ENCODE measurements at places on chromosomes 3 and 15.

- no peak for DNase-seq
These were observed 50.8 kb upstream of the GADL1 start for GRCh38 chr3:30945291-30945690.

- DNase-seq, result no peak
These were observed 12.8 kb downstream of the LACTB start for GRCh38 chr15:63134245-63134985.

GRCh38 chr15:68795298-68795848 is 25.3 kb downstream of the ANP32A start:
- DNase-seq, result no peak

- no peak for DNase-seq
These were observed 103.7 kb downstream of the CADPS start for GRCh38 chr3:62771331-62772072.

GRCh38 chr3:132394320-132394719 is 23.0 kb upstream of the DNAJC13 start:
- no peak for DNase-seq

DNA sequence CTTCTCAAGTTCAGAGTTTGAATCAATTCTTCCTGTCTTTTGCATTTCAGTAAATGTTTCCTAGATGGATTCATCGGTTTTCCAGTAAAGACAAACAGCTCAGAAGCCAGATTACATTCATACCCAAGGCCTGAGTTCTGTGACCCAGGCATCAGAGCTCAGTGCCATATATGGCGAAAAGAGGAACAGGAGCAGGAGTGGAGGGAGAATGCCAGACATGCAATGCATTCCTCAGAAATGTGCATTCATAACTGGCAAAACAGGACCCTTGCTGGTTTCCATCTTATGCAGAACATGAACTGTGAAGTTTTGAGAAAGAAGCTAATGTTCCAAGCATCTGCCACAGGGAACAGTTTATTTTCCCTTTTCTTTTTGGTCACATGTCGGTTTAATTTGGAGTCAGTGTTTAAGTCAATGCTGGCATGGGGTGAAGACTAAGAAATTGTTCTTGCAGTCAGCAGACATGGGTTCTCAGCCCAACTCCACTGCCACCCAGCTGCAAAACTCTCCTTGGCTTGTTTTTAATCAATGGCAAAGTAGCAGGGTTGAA is 116.5 kb downstream of the LPP start:
- peak; percentile 92 for DNase-seq

DNA sequence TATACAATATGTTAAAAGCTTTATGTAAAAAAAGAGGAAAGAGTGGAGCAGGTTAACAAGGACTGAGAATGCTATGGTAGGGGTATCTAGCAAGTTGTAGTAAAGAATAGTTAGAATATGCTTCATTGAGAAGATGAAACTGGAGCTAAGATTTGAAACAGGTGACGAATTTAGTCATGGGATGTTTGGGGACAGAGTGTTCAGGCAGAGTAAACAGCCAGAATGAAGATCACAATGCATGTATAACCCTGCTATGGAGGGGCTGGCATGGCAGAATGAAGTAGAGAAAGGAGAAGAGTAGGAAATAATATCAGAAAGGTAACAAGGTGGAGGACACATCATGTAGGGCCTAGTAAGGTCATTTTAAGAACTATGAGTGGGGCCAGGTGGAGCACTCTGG is 72.0 kb downstream of the BTD start:
- DNase-seq, result no peak

DNA sequence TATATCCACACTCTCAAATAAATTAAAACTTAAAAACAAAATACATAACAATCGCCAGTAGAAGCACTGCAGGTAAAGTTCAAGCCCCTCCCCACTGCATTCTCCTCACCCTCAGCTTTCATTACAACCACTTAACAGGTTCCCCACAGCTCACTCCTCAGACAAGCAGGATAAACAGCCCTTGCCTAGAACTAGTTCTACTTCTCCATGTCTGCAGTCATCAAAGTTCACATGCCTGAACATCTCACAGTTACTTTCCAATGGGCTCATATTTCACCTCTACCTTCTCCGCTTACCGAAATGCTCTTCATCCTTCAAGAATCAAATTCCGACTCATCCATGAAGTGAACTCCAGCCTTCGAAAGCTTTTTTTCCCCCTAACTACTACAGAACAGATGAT is 4.1 kb downstream of the YEATS2 start:
- DNase-seq, result no peak

GRCh38 chr3:65246561-65246960 is 558.8 kb upstream of the ADAMTS9 start:
- DNase-seq, result no peak

GRCh38 chr3:129822679-129823078 is 70.8 kb downstream of the TMCC1 start:
- DNase-seq, result no peak

GRCh38 chr3:29333576-29333975 is 52.7 kb downstream of the RBMS3 start:
- no peak for DNase-seq

GRCh38 chr3:36911990-36912804 is 32.7 kb downstream of the TRANK1 start:
- DNase-seq, result no peak

- no peak for DNase-seq
These were observed 103.2 kb downstream of the CHL1 start for GRCh38 chr3:299590-300301.

DNA sequence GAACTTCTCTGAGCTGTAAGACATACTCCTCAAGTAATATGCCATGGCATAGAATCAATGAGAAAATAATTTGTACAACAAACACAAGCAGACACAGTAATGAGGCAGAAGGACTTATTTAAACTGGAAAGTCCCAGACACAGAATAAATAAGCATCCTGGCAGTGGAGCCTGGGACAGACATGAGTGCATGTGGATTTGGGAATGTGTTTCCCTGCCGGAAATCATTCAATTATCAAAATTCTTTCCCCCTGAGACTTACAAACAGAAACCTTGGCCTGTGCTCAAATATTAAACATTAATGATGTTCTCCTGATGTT is 520.1 kb downstream of the ROBO1 start:
- DNase-seq, result no peak

DNA sequence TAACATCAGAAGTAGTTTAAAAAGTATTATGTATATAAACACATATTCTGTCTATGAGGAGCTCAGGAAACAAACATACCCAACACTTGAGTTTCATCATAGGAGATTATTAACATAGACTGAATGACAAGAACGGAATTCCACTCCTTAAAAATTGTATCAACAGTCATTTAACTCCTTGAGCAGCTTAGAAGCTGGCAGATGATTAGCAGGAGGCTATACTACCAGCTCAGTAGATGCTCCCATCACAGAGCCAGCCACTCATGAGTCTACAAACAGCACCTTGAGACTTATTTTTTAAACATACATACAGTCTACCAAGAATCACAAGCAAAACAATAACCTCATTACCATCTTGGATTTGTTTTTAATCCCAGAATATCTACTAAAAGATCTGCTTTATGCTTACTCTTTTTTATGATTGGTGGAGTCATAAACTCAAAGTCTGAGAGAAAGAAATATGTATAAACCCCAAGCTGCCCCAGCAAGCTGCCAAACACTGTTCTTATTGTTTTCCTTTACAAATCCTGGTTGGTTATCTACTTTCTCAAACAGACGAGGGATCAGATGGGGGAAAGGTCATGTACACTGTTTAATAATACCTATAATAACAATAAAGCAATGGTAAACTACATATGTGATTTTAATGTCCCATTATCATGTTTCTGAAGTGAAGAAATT is 59.5 kb downstream of the CBLB start:
- no peak for DNase-seq

GRCh38 chr3:150300852-150301517 is 107.1 kb upstream of the TSC22D2 start:
- DNase-seq, result no peak

DNA sequence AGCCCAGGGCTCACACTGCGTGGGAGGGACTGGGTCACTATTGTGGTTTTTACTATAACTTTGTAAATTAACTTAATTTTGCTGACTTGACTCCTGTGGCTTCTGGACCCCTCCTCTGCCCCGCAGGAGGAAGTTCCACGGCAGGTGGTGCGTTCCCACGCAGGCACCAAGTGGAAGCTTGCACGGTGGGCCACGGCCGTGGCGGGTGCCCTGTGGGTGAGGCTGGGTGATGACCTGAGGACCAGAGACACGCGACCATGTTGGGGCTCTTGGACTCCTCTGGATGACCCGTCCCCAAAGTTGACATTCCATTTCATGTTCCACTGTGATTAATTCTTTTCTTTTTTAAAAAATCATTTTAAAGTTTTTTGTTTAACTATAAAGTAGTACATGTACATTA is 89.0 kb downstream of the FBLN2 start:
- DNase-seq, result no peak

DNA sequence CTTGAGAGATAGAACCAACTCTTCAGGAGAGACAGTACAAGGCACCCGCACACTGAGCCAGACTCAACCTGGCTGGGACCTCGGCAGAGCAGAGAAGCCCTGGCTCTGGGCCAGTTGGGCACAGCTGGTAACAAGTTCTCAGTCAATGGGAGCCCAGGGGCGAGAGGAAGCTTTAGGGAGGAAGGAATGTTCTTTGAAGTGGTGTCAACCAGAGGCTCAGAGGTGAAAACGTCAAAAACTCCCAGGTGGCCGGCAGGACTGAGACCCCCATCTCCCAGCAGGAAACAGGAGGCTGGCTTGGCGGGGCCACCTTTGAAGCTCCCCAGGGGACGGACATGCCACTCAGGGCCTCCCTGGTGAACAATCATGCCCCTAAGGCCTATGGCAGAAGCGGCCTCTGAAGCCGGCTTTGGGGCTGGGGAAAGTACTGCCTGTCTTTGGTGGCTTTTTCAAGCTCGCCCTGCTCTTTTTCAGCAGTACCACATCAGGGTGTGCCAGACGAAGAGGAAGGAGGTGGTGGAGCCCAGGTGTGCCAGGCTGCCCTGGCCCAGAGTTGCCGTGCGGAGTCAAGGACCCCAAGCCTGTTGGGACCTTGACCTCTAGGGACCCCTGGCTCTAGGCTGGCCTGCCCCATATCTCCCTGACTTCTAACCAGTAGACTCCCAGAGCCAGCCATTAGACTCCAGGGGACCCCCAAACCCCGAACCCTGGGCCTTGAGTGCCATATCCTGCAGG is 16.7 kb upstream of the TBC1D21 start:
- no peak for DNase-seq

DNA sequence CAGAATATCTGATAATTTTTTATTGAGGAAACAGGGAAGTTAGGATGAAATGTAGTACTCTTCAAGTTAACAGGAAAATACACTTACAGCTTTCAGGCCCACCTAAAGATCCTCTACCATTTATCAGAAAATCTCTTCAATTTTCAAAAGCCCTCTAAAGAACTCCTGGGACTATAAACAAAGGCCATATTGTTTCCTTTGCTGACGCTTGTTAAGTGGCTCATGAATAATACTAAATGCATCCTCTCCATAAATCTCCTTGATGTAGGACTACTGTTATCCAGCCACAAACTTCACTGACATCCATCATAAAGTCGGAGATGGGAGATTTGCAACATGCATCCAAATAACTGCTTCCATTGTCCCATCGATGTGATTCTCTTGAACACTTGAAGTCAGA is 326.5 kb downstream of the ZIC1 start:
- DNase-seq, result no peak

GRCh38 chr3:10945683-10946287 is 46.8 kb upstream of the SLC6A1 start:
- peak; percentile 26 for DNase-seq

- no peak for DNase-seq
These were observed 29.5 kb upstream of the SNRK start for GRCh38 chr3:43256714-43257461.

GRCh38 chr3:136270179-136270578 is 20.0 kb downstream of the PCCB start:
- DNase-seq, result no peak

DNA sequence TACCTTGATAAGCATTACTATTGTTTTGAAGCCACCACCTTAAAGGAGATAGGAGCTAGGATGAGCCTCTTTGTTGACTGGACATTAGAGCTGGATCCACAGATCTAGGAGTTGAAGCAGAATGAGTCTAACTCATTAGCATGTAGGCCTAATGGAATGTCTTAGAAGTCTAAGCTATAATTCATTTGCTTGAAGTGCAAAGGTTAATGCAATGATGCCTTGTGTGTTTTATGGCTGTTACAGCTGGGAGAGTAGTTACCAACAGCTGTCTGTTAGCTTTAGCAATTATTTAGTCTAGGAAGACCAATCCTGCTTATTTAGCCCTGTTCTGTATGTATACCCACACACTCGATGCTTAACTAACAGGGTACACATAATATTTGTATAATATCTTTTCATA is 419.3 kb downstream of the TUSC7 start:
- DNase-seq, result no peak

GRCh38 chr3:185067173-185067572 is 85.7 kb downstream of the C3orf70 start:
- DNase-seq, result no peak

DNA sequence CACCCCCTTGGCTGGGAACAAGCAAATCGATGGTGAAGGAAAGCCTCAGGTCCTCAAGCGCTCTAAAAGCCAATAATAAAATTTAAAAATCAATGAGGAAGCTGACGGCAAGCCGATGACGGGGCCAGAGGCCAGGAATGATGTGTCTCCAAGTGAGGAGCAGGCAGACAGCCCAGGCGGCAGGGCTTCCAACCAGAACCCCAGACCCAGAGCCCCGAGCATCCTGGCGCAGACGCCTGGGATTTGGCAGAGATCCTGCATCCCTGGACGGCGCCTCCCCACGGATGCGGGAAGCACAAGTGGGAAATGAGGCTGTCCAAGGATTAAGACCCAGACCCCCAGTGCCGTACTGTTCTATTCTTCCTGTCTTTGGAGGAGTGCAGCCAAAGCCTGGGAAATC is 123.0 kb upstream of the PROK2 start:
- DNase-seq, result no peak

GRCh38 chr15:91268510-91268909 is 168.5 kb downstream of the SV2B start:
- DNase-seq, result no peak

DNA sequence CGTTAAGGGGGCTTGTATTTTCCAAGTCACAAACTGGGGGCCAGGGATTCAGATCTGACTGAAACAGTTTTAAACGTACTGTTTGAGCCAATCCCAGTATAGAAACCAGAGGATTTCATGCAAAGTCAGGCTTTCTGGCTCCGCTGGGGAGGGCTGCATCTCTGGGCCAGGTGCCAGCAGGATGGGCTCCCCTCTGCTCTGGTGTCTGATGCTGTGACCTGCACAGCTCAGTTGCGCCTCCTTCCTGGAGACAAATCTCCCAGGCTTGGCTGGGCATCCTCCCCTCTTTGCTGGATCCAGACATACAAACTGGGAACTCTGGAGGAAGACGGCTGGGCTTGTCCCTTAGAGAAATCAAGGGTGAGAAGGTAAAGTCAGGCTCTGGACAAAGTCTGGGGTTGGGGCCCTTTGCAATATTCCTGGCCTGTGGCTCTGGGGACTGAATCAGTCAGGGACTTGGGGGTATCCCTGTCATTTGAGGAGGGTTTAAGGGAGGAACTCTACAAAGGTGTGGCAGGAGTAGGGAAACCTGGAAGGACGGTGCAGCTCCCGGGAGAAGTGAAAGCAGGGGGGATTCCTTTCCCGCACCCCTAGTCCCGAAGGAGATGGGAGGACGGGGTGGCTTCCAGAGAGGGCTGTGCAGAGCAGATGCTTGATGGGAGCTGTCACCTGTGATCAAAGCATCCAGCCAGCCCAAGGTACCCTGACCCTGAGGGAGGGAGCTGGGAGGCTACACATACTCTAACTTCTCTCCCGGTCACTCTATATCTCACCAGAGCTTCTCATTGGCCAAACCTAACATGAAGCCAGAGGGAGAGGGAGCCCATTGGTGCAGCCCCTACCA is 114.8 kb upstream of the ATP2B2 start:
- DNase-seq, result no peak

GRCh38 chr3:45178183-45179023 is 32.2 kb upstream of the CDCP1 start:
- DNase-seq, result peak; percentile 61

Data from HS-27A (cell line).